ENCODE measurements at places on chromosomes 6 and 20. TPM values are rescaled to one million over a fixed set of nuclear protein-coding genes. Genes with fewer than 3 reads are reported as not detected.
A peak's percentile ranks its signal among the peaks of the same experiment; 100 is the strongest.

Gene SRSF12
- 0.36 TPM for total RNA-seq

DNA sequence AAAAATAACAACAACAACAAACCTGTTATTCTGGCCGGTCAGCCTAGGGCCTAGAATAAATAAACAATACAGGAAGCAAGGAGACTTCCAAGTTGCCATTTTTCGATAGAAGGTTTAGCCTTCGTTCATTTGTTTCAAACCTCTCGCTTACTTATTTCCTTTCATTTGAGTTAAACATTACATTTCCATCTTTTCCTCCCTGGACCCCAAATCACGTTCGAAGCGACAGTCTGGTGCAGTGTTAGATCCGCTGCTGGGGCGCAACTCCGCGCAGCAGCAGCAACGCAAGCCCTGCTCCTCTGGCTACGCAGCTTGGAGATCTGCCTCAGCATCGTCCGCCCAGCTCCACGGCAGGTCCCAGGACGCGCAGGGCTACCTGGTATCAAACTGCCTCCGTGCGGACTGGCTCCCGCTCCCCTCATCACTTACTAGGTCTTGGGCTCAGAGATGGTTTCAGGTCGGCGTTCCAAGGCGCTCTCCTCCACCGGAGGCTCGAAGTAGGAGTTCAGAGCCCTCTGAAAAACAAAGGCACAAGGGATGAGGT is 530 bp downstream of the TDP2 start:
- peak; percentile 79 for DNase-seq

- no peak for DNase-seq
Measured at GRCh38 chr20:20593447-20594170, 118.8 kb downstream of the RALGAPA2 start.

DNA sequence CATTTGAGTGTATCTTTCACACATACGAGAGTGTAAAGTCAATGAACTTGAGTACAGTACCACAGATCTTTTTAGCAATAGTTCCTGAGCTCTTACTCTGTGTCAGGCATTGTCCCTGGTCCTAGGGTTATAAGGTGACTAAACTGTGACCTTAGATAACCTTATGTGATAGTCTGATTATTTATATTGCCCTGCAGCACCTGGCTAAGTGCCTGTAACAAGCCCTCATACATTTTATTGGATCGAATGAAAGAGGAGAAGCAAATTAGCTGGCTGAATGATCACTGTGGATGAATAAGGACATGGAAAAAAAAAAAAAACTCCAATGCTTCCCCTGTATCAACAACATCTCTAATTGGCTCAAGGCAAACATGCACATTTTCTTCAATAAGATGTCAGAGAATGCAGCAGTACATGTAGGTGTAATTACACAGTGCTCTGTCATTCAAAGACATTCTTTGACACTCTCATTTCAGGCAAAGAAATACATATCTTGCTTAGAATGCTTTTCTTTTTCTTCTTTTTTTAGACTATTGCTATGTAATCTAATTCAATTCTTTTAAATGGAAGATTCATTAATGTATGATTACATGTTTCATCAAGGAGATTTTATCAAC is 153.4 kb downstream of the PHACTR1 start:
- DNase-seq: no peak

GRCh38 chr6:48671505-48671904 is 560.5 kb upstream of the PTCHD4 start:
- DNase-seq: no peak

GRCh38 chr6:44472250-44472945 is 84.9 kb downstream of the CDC5L start:
- peak; percentile 70 for DNase-seq

Gene LAMP5
- total RNA-seq: 0.36 TPM

GRCh38 chr6:32666420-32667300 is at the start of gene HLA-DQB1:
Gene HLA-DQB1, minus strand, starts transcription at chr6:32666657. Its CDS starts 50 bp downstream, at chr6:32666607.
- DNase-seq: no peak

Gene TRMT11
- 11.1 TPM for total RNA-seq

Gene ULBP3
- total RNA-seq: 2.1 TPM
